ENCODE measurements at places on chromosomes 5 and 9.

DNA sequence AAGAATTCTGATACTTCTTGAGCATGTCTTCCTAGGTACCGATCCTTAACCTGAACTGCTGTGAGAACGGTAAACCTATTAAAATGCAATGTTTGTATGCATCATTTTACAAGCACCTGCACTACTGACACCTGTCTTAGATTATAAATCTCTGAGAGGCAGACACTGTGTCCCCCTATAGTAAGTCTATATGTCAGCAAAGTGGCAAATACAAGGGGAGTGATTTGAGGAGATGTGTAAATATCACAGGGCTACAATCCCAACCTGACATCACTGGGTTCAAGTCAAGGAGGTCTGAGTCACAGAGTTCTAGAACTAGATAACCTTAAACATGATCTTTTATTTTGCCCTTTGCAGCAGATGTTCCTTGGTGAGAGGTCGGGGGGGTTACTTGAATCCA, 64.1 kb downstream of the ANKH start:
- no peak for DNase-seq

- no peak for DNase-seq
Observed at GRCh38 chr9:90783552-90783951, 18.1 kb upstream of the SYK start.

DNA sequence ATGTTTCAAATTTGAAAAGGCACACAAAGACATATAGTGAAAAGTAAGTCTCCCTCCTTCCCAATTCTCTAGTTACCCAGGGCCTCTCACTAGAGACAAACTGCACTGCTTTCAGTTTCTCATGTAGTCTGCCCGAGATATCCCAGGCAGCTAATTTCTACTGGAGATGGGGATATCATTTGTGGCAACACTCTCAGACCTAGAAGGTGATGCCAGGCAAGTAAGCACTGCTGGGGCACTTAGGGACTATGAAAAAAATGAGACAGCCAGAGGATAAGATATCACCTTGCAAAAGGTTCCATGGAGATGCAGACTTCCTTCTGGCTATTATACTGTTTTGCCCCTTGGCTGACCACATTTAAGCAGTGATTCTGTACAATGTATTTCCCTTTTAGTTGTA, 12.6 kb downstream of the SIL1 start:
- DNase-seq: no peak

DNA sequence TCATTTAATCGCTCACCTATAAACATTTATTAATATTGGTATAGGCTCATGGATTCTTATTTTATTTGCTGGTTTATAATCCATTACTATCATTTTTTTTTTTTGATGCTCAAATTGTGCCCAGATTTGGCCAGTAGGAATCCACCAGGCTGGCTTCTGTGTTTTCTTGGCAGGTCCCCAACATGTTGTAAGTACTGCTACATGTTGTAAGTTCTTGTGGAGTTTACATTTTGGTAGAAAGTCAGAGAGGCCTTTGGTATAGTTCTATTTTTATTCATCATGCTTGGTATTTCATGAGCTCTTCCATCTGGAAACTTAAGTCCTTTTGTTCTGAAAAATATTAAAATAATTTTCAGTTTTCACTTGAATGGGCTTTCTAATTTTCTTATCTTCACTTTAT, 47.1 kb downstream of the MAT2B start:
- DNase-seq: no peak

- no peak for DNase-seq
Observed at GRCh38 chr5:123080215-123080614, 8.8 kb upstream of the PRDM6 start.

GRCh38 chr5:7606840-7607465, 211.0 kb downstream of the ADCY2 start:
- no peak for DNase-seq

- DNase-seq: no peak
Observed at GRCh38 chr5:122846051-122846550, 688 bp downstream of the SNX24 start.

DNA sequence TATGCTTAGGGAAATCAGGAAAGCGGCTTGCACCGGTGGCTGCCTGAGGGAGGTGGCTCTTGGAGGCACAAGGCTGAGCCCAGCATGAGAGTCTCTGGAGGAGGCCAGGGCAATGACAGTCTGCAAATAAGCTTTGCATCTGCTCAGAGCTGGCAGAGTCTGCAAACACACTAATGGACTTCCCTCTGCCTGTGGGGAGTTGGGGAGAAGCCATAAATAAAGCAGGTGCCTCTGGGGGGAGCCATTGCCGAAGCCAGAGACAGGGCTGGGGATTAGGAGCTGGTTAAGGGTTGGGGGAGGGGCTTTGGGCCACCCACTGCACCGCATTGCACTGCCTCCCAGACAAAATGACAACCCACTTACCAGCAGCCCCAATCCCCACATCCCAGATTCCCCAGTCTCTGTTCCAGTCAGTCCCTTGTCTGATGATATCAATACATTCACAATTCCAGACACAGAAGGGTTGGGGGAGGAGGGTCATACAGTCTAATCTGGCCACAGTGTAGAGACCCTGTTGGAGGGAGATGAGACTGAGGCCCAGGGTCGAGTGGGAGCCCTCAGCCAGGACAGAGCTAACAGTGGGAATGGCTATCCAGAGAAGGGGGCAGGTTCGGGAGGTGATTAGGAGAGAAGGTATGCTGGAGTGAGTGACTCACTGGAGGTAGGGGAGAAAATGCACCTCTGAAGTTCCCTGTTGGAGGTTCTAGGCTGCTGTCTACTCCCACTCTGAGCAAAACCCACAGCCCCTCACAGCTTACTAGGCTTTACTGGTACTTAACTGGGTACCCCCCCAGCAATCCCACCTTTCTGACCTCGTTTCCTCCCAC, 53.7 kb downstream of the PAX5 start:
- DNase-seq: peak; percentile 16

GRCh38 chr5:131684595-131684994, 49.6 kb upstream of the RAPGEF6 start:
- DNase-seq: no peak

DNA sequence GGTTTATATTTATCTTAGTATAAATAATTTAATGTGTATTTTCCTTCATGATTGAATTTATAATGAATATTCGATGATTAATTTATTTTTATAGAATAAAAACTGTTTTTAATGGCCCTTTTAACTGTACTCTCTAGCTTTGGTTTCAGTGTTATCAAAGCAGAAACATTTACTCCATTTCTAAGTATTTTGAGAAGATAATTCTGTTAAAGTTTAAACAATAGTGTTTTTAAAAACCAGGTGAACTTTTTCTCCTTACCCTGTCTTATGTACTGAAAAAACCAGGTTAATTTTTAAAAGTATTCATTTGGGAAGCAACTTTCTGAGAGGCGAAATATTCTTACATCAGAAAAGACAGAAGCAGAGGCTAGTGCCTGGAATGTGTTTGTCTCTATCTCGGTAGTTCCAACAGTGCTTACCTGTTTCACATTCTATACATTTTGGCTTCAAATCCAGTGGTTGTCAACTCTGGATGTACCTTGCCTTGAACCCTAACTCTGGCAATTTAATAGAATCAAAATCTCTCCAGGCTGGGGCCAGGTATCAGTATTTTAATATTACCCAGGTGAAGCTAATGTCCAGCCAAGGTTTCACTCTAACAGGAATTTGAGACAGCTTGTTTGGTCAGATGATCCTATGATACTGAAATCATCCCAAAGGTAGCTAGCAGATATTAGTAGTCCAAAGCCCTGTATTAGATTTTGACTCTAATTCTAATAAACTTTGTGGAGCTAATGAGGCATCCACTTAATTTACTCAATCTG, 434.4 kb downstream of the PDE4D start:
- no peak for DNase-seq

- DNase-seq: no peak
Observed at GRCh38 chr5:92917044-92917443, 664.0 kb downstream of the NR2F1-AS1 start.

- DNase-seq: peak; percentile 94
Observed at GRCh38 chr5:14440582-14441431, 140.8 kb upstream of the OTULINL start.

- no peak for DNase-seq
Observed at GRCh38 chr5:150579462-150580400, 60.7 kb upstream of the SYNPO start.

DNA sequence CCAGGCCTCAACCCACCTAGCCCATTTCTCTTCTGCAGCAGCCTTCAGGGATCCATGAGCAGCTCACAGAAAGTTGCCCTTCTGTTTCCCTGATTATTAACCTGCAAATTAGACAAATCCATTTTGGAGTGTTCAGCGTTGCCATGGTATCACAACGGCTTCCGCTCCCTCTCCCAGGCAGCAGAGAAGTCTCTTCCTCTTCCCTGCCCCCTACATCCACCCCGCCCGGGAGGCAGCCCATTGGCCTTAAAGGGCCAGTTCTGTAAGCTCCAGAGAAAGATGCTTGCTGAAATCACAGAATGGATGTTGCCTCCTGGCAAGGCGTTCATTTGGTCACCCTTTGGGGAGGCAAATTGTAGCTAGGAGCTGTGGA, 47.7 kb upstream of the BOD1 start:
- peak; percentile 64 for DNase-seq

- no peak for DNase-seq
Observed at GRCh38 chr9:86771941-86772634, 175.2 kb downstream of the GAS1 start.

DNA sequence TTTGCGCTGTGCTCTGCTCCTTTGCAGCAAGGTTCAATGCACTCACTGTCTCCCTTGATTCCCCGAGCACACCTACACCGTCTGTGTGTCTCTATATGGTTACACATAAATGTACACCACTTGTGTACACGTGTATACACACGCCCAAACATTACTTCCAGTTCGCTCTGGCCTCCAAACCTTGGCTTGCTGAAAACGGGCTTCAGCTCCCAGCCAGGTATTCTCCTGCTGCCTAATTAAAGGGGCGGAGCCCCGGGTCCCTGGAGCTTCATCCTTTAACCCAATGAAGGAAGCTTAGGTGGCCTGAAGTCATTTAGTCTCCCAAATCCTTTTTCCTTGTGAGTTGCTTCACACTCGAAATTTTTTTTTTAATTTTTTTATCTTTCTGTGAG, 4.6 kb downstream of the ISL1 start:
- DNase-seq: no peak

GRCh38 chr5:68347536-68347935, 132.0 kb downstream of the PIK3R1 start:
- no peak for DNase-seq

DNA sequence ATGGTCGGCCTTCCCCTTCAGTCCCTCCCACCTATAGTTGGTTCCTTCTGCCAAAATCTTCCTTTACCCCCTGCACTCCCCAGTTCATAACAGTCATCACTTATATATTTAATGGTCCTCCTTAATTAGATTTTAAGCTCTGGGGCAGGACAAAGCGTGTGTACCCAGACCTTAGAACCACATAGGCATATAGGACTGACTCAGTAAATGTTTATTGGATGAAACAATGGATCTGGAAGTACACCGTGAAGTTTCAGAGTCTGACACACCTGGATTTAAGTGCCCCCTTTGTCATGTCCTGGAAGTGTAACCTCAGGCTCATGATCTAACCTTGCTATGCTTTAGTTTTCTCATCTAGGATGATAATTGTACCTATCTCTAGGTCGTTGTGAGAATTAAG, 32.0 kb downstream of the STARD4 start:
- DNase-seq: no peak

GRCh38 chr5:40679148-40679912, 385 bp upstream of the PTGER4 start:
- peak; percentile 74 for DNase-seq

- DNase-seq: no peak
Observed at GRCh38 chr5:172493461-172493860, 39.1 kb upstream of the SH3PXD2B start.

DNA sequence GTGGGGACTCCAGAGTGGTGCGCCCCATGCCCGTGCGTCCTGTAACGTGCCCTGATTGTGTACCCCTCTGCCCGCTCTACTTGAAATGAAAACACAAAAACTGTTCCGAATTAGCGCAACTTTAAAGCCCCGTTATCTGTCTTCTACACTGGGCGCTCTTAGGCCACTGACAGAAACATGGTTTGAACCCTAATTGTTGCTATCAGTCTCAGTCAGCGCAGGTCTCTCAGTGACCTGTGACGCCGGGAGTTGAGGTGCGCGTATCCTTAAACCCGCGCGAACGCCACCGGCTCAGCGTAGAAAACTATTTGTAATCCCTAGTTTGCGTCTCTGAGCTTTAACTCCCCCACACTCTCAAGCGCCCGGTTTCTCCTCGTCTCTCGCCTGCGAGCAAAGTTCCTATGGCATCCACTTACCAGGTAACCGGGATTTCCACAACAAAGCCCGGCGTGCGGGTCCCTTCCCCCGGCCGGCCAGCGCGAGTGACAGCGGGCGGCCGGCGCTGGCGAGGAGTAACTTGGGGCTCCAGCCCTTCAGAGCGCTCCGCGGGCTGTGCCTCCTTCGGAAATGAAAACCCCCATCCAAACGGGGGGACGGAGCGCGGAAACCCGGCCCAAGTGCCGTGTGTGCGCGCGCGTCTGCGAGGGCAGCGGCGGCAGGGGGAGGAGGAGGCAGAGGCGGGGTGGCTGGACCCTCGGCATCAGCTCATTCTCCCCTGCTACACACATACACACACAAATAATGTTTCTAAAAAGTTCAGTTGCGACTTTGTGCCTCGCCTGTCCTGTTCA, 668 bp downstream of the GLIS3 start:
- peak; percentile 20 for DNase-seq

DNA sequence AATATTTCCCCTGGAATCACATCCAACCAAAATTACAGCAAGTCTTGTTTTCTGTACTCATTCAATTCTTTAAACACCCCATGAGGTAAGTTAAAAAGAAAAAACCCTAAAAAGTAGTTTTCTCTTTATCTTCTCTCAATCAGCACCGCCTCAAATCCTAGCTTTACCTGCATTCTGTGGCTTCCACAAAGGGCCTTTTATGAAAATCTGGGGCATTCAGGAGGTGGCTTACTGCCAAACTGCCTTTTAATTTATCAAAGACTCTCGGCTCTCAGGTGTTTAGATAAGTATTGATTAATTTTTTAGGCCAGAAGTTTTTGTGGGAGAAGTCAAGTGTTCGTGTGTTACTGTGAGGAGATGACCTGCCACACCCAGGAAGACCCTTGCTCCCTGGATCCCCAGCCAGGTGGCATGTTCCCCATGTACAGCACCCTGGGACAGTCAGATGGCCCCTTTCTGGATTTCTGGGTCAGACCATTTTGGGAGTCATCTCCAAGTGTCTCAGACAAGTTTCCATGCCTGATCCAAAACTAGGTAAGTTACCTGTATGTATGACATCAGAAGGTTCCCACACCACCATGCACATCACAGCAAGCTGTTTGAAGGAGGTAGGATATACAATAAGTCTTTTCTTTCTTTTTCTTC, 6.2 kb upstream of the TMEM171 start:
- DNase-seq: no peak

DNA sequence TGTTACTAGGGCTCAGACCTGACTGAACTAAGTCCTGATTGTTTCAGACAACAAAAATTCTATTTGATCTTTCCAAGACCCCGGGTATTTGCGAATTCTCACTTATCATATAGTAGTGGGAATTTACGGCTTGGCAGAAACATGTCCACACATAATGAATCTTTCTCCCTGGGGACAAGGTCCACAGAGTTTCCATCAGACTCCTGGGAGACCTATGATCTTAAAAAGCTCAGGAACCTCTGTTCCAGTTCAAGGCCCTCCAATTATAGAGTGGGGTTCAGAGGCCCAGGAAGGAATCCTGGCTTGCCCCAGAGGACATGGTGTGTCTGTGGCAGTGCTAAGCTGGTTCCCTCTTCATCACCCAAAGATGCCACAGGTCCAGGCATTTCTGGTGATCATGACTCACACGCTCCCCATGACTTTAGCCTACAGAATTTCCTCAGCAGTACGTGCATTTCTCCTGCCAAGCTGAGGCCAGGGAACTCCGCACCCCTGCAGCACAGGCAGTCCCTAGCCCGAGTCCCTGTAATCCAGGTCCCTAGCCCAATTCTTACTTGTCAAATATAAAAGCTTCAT, 12.6 kb downstream of the RAPGEF1 start:
- no peak for DNase-seq

- DNase-seq: no peak
Observed at GRCh38 chr9:113177251-113177650, 26.4 kb downstream of the SLC31A2 start.
